Left forelimb (tissue), 1 donor: ENCODE measurements at places on chromosomes 7 and 10.

GRCh38 chr7:99209781-99210180 lies 1.9 kb upstream of the KPNA7 start:
- DNase-seq, result no peak

DNA sequence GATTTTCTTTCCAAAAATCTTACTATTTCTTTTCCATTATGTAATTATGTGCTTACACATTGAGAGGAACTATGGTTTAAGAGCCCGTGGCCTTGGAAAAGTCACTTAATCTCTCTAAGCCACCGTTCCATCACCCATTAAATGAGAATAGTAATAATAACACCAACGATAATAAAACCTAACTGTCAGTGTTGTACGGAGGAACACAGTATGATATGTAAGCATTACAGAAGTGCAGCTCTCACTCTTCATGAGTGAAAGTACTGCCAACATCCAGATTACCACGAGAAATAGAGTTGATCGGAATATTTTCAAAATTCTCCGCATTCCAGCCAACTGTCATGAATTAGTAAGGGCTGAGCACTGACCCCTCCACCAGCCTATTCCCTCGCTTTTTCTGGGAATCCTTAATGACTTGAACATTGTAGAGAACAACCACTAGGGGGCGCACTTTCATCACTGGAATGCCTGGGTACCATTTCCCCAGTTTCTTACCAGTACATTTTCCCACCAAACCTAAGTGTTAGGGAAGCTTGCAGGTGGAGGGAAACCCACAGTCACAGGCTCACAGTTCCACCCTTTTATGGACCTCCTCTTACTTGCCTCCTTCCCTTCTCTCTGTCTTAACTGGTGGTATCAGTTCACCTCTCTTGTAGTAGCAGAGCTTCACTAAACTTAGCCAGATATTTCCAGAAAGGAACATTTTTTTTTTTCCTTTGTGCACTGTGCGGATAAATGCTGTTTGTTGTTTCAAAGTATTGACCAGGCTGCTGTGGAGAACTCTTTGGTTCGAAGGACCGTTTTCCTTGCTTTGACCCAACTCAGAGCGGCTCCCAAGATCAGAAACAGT lies 27.8 kb downstream of the NKX2-3 start:
- DNase-seq, result no peak

DNA sequence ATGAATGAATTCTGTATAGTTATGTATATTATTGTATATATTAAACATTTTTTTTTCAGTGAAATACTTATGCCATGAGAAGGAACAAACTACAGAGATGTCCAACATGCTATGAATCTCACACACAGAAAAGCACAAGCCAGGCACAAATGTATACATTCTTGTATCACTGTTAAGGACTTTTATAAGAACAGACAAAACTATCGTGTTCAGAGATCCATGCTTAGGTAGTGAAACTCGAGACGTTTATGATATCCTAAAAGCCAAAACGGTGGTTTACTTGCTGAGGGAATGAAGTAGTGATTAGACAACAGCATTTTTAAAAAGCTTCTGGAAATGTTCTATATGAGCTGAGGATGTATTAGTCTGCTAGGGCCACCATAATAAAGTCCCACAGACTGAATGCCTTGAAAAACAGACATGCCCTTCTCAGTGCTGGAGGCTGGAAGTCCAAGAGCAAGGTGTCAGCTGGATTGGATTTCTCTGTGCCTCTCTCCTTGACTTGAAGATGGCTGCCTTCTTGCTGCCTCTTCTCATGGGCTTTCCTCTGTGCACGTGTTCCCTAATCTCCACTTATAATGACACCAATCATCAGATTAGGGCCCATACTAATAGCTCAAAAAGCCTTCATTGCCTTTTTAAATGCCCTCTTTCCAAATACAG lies 4.3 kb downstream of the MKI67 start:
- DNase-seq, result no peak

- DNase-seq, result no peak
Observed at GRCh38 chr7:132531562-132531961, 44.7 kb downstream of the PLXNA4 start.

GRCh38 chr7:108605559-108606201 lies 36.0 kb downstream of the DNAJB9 start:
- DNase-seq, result no peak

DNA sequence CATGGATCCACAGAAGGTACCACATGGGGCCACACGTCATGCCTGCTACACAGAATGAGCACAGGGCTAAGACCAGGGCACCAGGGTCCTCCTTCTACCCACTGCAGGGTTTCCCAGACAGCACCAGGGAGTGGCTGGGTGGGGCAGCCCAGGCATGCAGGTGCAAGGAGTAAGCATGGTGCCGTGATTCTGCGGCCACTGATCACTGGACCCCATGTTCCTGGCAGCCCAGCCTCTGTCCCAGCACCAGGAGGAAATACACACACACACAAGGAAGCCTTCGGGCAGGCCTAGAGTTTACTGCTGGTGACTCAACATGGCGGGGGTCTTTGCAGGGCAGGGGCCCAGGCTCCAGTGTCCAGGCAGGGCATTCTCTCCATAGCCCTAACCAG lies 13.9 kb downstream of the ATP6V1F start:
- no peak for DNase-seq

GRCh38 chr10:22258471-22258870 lies 40.7 kb upstream of the EBLN1 start:
- no peak for DNase-seq

DNA sequence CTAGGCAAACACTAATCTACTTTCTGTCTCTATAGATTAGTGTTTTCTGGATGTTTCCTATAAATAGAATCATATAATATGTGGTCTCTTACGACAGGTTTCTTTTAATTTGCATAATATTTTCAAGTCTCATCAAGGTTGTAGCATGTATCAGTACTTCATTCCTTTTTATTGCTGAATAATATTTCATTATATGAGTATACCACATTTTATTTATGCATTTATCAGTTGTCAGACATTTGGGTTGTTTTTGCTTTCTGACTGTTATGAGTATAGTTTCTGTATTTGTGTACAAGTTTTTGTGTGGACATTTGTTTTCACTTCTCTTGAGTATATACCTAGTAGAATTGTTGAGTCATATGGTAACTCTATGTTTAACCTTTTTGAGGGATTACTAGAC lies 48.2 kb downstream of the SHOC2 start:
- no peak for DNase-seq

DNA sequence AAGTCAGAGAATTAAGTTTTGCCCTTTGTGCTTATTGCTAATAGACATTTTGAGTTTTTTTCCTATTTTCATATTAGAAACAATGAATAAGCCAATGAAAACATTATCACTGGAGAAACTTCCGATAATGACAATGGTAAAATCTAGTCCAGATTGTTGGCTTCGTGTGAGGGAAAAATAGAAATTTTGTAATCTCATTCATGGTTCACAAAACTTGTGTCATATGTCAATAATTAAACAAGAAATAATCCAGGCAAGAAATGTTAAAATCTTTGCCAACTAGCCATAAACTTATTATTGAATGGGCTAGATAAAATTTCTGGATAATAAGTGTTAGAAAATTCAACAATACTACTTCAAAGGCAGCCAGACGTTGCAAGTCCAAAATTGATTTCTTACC lies 36.6 kb downstream of the RNLS start:
- DNase-seq, result no peak

DNA sequence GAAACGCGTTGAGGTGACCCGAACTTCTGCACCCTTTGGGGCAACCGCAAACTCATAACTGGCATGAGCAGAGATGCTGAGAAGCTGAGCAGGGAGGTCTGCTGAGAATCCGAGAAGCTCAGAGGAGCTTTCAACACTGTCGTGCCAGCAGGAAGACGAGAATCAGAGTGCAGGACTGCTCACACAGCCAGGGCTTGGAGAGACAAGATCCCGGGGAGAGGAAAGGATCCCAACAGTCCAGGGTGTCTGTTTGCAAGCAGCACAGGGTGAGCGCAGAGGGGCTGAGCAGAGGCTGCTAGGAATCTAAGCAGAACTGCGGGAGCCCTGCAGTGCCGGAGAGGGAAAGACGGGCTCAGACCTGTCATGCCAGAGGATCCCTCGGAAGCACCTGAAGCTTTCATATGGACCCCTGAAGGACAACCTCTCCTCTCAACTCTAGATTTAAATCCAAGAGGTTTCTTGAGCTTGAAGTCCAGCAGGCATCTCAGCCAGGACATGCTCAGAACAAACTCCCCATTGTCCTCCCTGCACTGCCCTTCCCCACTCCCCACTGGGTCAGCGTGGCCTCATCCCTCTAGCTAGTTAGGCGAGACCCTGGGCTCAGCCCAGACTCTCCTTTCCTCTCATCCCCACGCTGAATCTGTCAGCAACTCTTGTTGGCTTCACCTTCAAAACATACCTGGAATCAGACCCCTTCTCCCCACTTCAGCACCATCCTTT lies 40.7 kb downstream of the FOXL3 start:
- no peak for DNase-seq

- DNase-seq, result no peak
Observed at GRCh38 chr10:44723619-44724325, 187.4 kb upstream of the TMEM72 start.

DNA sequence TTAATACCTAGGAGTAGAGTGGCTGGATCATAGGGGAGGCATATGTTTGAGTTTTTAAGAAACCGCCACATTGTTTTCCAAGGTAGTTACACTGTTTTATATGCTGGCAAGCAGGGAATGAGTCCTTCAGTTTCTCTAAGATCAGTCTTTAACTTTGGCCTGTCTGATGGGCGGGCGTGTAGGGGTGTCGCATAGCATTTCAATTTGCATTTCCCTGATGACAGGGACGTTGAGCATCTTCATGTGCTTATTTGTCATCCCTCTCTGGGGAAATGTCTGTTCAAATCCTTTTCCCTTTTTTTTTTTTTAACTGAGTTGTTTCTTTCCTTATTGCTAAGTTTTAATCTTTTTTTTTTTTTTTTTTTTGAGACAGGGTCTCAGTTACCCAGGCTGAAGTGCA lies 9.8 kb downstream of the MTG1 start:
- DNase-seq, result no peak

DNA sequence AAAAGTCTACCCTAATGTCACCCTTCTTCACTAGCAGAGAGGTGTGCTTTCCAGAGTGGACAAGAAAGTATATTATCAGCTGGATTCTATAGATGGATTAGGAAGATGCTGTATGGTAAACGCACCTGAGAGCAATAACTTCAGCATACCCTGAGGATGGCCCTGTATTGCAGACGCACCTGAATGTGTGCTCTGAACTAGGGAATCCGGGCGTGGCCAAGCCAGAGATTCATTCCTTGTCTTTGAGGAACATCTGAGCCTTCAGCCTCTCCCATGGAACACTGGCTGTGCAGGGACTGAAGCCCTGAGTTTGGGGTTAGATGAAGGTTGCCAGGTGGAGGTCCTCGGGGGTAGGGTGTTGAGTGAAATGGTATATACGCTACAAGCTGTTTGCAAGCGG lies 66.2 kb upstream of the NFE2L3 start:
- no peak for DNase-seq

DNA sequence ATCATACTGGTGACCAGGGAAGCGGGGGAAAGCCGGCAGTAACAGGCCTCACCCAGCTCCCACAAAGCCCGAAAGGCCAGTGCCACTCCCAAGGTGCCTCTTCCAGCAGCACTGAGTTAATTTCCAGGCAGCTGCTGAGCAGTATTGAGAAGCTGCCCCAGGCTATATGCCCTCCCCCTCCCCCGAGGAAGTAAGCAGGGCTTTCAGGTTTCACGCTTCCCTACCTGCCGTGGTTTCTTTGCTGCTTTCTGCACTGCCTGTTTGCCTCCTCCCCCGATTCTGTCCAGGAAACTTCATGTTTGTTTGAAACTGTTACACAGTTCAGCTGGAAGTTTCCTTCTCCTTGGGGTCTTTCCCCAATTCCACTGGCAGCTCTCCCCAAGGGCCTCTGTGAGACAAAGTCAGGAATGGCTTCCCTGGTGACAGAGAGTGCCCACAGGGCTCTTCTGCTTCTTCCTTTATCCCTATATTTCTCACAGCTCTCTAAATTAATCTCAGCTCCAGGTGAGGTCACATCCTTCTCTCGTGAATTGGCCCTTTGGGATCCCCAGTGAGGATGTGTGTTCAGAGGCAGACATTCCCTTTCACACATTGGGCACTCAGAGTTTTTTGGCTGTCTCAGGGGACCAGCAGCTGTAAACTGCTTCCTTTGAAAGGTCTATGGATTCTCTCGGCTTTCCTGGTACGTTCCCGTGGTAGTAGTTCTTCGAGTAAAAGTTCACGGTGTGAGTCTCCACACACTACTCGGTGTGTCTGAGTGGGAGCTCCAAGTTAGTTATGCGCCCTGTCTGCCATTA lies 19.4 kb downstream of the C1GALT1 start:
- no peak for DNase-seq

- no peak for DNase-seq
Observed at GRCh38 chr10:93459466-93459865, 22.7 kb downstream of the MYOF start.

DNA sequence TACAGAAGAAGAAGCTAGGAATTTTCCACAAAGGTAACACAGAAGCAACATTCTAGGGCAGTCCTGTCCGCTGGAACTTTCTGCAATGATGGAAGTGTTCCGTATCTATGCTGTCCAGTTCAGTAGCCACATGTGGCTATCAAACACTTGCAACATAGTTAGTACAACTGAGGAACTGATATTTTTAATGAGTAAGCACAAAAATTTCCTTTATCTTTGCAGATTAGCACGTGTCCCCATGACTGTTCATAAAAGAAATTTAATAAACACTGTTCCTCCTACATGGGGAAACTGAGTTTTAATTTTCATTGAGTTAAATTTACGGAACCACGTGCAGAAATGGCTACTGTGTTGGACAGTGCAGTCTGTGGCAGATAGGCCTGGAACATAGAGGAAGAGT lies 336.4 kb upstream of the KMT2E start:
- DNase-seq, result no peak

DNA sequence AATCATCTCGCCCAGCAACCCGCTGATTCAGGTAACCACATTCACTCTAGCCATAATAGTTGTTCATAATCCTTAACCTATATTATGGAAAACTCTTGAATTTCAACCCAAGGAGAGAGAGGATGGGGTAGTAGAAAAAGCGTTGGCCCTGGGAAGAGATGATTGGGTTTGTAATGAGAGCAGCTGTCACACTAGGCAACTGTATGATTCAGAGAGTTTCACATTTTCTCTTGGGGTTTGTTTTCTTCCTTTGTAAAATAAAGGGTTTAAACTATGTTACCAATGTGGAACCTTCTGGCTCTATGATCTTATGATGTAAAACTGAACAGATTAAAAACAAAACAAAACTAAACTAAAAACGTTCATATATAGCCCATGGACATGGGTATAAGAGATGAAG lies 705.2 kb upstream of the IGFBP3 start:
- no peak for DNase-seq

- DNase-seq, result no peak
Observed at GRCh38 chr7:155368894-155369600, 71.4 kb downstream of the INSIG1 start.

- no peak for DNase-seq
Observed at GRCh38 chr7:156703773-156704482, 63.4 kb downstream of the RNF32 start.

GRCh38 chr7:8435590-8436545 lies 2.5 kb downstream of the NXPH1 start:
- no peak for DNase-seq

DNA sequence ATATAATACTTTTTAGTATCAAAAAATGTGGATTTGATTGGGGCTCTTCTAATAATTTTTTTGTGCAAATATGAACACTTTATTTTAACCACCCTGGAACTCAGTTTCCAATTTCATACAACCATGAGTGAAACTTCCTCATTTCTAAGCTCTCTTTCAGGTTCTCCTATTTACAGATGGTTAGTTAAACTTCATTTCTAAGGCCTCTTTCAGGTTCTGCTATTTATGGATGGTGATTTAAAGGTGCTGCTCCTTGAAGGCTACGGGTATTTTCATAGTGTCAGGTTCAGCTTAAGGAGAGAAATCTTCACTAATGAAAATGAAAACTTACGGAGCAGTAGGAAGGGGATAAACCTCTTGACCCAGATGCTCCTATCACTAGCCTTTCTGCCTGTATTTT lies 568.3 kb downstream of the KIF20B start:
- DNase-seq, result no peak
